ENCODE measurements at places on chromosomes 1 and 21.

- no peak for DNase-seq
These were observed 32.0 kb upstream of the EXO1 start for GRCh38 chr1:241816008-241816407.

GRCh38 chr1:80050523-80050922, 1044.0 kb upstream of the ADGRL4 start:
- no peak for DNase-seq

DNA sequence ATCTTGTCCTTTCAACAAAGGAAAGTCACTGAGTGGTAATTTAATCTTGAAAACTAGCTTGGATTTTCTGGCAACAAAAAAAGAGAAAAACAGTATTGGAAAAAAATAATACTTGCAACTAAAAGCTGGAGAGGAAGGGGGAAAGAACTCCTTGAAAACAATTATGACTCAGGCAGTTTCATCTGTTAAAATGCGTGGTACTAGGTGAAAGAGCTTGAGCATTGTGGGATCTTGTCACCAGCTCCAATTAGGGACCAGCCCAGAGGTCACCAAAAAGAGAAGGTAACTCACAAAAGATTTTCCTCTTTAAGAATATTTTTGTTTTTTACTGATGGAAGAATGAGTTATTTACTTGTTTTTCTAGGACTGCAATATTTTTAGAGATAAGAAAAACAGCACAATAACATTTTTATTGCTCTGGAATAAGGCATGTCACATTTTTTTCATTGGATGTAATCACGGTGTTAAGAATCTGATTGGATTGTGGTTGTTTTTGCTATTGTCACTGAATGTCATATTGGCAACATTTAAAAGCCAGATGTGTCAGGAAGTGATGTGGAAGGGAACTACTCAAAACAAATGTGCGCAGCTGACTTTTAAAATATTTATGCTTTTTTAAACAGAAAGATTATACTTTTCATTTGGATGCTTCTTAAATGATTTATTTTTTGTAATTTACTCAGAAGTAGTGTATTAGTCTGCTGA, 78.5 kb upstream of the ADAMTS5 start:
- DNase-seq: no peak

DNA sequence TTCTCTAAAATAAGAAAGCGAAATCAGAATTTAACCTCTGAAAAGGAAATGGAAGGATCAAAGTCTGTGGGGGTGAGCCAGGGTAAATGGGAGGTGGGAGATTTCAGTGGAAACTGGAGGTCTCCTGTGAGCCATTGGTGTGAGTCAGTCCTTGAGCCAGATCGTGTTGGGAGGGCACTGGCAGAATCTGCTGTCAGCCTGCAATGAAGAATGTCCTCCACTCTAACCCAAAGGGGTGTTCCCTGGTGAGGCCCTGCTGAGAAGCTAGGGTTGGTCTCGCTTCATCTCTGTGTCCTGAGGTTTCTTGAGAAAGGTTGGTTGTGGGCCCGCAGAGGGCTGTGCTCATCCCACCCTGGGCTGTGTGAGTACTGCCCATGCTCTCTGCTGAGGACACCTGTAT, 2.4 kb downstream of the QSOX1 start:
- DNase-seq: no peak

DNA sequence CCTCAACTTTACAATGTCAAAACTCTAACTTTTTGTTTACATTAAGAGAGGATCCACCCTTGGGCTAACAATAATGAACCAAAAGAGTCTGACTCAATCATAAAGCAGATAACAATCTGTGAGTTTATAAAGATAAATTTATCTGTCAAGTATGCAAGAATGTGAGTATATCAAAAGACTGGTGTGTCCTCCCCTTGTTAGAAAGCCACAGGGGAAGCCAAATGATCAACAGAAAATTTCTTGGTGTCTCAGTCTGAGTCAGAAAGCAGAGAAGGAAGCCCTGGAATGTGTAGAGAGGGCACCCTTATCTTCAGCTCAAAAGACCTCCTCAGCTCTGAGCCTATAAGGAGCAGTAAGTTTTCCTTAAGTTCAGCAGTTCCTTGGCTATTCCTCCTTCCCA, 13.9 kb upstream of the PDIK1L start:
- no peak for DNase-seq

GRCh38 chr1:213094446-213094845, 43.4 kb downstream of the RPS6KC1 start:
- no peak for DNase-seq

DNA sequence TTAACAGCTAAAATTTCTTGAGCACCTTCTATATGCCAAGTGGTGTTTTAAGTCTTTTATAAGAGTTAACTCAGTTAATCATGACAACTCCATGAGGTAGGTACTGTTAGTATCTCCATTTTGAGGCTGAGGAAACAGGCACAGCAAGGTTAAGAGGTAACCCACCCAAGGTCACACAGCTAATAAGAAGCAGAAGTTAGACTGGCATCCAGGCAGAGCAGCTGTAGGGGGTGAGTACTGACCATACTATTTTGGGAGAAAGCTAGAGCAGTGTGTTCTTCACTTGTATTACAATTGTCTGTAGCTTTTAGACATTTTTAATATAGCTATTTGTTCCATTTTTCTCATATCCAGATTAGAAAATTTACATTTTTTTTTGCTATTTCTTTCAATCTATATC, 4.8 kb downstream of the ATP6V1G3 start:
- no peak for DNase-seq

GRCh38 chr1:94004924-94005323, 95.7 kb upstream of the GCLM start:
- no peak for DNase-seq
